ENCODE measurements at places on chromosomes 6 and 20. TPM values are rescaled to one million over a fixed set of nuclear protein-coding genes. Genes with fewer than 3 reads are reported as not detected.

DNA sequence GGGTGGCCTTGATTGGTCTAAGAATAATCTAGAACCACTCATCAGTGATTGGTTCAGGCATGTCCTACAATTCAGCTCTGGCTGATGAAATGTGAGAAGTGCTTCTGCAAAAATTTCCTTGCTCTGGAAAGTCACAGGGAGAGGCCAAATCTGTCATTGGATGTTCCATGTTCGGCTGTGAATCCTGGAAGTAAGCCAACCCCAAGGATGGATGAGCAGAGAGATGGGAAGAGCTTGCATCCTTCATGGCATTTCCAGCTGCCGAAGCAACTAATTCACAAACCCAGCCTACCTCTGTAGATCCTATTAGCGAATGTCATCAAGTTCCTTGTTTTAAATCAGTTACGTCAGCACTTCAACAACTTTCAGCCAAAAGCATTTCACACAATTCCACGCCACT is 187.2 kb upstream of the SOX4 start:
- no peaks in the 10 kb centered on the region for H3K4me1 ChIP-seq
- H3K27me3 ChIP-seq: no peaks in the 10 kb centered on the region
- H3K4me3 ChIP-seq: no peak overlapping the region

DNA sequence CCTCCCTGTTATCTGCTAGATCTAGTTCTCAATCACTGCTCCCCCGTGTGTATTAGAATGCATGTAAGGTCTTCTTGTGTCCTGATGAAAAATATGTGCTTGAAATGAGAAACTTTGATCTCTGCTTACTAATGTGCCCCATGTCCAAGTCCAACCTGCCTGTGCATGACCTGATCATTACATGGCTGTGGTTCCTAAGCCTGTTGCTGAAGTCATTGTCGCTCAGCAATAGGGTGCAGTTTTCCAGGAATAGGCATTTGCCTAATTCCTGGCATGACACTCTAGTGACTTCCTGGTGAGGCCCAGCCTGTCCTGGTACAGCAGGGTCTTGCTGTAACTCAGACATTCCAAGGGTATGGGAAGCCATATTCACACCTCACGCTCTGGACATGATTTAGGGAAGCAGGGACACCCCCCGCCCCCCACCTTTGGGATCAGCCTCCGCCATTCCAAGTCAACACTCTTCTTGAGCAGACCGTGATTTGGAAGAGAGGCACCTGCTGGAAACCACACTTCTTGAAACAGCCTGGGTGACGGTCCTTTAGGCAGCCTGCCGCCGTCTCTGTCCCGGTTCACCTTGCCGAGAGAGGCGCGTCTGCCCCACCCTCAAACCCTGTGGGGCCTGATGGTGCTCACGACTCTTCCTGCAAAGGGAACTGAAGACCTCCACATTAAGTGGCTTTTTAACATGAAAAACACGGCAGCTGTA is 73.4 kb downstream of the PTPN1 start:
- H3K27ac ChIP-seq: no peak overlapping the region
- no peak for DNase-seq
- no peak overlapping the region for H3K4me3 ChIP-seq
- H3K4me1 ChIP-seq: no peaks in the 10 kb centered on the region
- peaks cover 6% of the 10 kb centered on the region for H3K36me3 ChIP-seq

DNA sequence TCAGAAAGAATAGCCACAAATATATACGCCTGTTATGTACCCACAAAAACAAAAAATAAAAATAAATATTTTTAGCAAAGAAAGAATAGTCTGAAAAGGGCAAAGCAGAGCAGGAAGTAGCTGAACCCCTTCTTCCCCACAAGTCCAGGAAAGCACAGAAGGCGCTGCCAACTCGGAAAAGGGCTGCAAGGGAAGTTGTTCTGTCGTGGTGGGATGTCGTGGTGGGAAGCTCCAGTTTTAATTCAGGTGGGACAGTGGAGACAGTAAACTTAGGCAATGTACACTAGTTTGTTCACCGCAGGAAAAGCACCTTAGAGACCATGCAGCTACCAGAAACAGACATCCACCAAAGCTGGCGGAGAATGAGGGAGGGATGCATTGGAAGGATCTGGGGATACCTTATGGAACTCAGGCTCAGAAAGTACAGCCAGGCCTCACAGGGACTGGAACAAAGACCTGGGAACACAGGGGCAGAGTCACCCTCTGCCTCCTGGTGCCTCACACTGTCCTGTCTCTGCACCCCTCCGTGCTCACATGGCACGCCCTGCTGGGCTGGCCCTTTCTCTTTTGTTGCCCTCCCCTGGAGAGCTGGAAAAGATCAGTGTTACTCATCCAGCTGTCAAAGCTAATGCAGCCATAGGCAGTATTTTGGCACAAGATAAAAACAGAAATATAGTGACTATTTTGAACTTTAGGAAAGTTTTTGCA is 3.3 kb upstream of the APMAP start:
- peaks cover 29% of the 10 kb centered on the region for H3K27me3 ChIP-seq
- H3K4me3 ChIP-seq: no peak overlapping the region
- no peak overlapping the region for H3K27ac ChIP-seq
- no peak for DNase-seq

- DNase-seq: no peak
- H3K27me3 ChIP-seq: no peaks in the 10 kb centered on the region
- peaks cover 13% of the 10 kb centered on the region for H3K4me1 ChIP-seq
- no peak overlapping the region for H3K4me3 ChIP-seq
- H3K27ac ChIP-seq: no peak overlapping the region
Measured at GRCh38 chr6:108966251-108966650, 118.0 kb downstream of the ARMC2 start.

GRCh38 chr6:128327890-128328289 is 192.5 kb downstream of the PTPRK start:
- DNase-seq: no peak
- H3K4me1 ChIP-seq: peaks cover 4% of the 10 kb centered on the region
- no peak overlapping the region for H3K4me3 ChIP-seq
- H3K27me3 ChIP-seq: no peaks in the 10 kb centered on the region

DNA sequence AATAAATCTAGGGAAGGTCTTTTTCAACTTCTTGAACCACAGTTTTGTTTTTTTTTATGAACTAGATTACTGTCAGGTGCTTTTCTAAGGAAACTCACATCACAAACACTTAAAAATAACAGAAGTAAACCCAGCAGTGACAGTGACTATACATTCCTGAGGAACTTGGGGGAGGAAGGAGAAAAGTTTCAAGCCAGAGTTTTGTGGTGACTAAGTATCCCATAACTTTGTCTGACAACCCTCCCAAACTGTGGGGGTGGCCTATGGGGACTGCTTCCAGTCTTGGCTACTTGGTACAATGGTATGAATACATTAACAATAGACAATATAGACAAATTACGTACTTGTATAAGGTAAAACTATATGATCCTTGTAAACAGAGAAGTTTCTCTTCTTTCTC is 202.5 kb upstream of the MAN1A1 start:
- DNase-seq: no peak
- H3K27ac ChIP-seq: no peak overlapping the region
- H3K27me3 ChIP-seq: no peaks in the 10 kb centered on the region
- no peaks in the 10 kb centered on the region for H3K4me1 ChIP-seq

DNA sequence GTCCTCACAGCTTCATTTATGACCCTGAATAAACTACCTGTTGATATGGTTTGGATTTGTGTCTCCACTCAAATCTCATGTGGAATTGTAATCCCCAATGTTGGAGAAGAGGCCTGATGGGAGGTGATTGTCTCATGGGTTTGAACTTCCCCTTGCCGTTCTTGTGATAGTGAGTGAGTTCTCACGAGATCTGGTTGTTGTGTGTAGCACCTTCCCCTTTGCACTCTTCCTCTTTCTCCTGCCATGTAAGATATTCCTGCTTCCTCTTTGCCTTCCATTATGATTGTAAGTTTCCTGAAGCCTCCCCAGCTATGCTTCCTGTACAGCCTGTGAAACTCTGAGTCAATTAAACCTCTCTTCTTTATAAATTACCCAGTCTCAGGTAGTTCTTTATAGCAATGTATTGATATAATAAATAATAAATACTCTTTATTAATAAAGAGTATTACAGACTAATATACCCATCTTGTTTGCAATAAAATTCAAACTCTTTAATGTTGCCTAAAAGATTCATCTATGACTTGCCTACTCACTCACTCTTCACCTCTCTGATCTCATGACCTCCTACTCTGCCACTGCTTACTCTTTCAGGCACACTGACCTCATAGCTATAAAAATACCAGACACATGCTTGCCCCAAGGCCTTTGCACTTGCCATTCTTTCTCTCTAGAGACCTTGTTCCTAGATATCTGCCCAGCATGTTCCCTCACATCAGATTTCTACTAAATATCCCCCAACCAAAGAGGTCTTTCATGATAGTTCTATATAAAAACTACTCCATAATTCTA is 256.4 kb upstream of the MARCKS start:
- H3K4me1 ChIP-seq: peaks cover 46% of the 10 kb centered on the region
- H3K27ac ChIP-seq: no peak overlapping the region
- H3K36me3 ChIP-seq: no peaks in the 10 kb centered on the region
- H3K4me3 ChIP-seq: no peak overlapping the region
- H3K27me3 ChIP-seq: no peaks in the 10 kb centered on the region
- no peak for DNase-seq

GRCh38 chr20:44494681-44495080 is 19.0 kb downstream of the TTPAL start:
- H3K36me3 ChIP-seq: peaks cover 4% of the 10 kb centered on the region
- H3K4me3 ChIP-seq: no peak overlapping the region
- H3K4me1 ChIP-seq: no peaks in the 10 kb centered on the region
- no peak overlapping the region for H3K27ac ChIP-seq
- H3K27me3 ChIP-seq: no peaks in the 10 kb centered on the region
- no peak for DNase-seq

- no peak overlapping the region for H3K27ac ChIP-seq
- no peaks in the 10 kb centered on the region for H3K36me3 ChIP-seq
- DNase-seq: no peak
- no peaks in the 10 kb centered on the region for H3K27me3 ChIP-seq
- H3K4me3 ChIP-seq: no peak overlapping the region
Measured at GRCh38 chr6:18985061-18985460, 597.9 kb downstream of the RNF144B start.

DNA sequence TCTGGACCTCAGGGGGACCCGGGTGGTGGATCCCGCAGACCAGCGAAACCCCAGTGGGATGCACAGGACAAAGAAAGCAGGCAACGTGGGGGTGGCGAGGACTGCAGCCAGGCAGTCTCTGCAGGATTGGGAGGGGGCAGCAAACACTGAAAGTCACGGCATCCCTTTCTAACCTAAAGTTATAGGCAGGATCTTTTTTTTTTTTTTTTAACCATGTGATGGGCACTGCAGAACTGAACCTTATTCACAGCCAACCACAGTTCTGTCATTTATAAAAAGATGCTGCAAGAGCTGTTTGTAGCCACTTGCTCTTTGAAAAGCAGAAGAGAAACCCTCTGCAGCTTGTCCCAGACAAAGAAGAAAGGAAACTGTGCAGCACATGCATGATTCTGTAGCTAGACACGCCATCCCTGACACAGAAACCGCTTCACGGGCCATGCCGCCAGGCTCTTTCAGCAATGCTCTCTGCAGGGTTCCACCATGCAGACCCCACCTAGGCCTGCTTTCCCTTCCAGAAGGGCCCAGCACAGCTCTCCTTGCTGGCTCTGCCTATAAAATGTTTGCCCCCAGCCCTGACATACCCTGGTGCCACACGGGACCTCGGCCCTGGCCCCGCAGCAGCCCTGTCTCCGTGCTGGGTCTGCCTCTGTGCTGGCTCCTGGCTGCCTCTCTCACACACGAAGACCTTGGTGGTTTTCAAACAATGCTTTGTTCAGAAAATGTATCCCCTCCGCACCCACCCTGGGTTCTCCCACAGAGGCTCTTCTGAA is 70.8 kb downstream of the PYGB start:
- no peaks in the 10 kb centered on the region for H3K27me3 ChIP-seq
- no peak overlapping the region for H3K4me3 ChIP-seq
- H3K36me3 ChIP-seq: peaks cover 3% of the 10 kb centered on the region

CALHM6 gene
- total RNA-seq: 4.6 TPM

GJA10 gene
- total RNA-seq: not detected

PCSK2 gene
- total RNA-seq: 1.7 TPM

ZFP57 gene
- total RNA-seq: not detected

TMEM217 gene
- total RNA-seq: 0.82 TPM

All from neural crest cell (in vitro differentiated cells).